Activated CD8-positive, alpha-beta T cell treated with anti-CD3 and anti-CD28 coated beads for 36 hours (primary cell): ENCODE measurements at places on chromosomes 12 and 14. TPM values are rescaled to one million over a fixed set of nuclear protein-coding genes. Genes with fewer than 3 reads are reported as not detected.

- no peak for DNase-seq
- H3K36me3 ChIP-seq, result peaks cover 7% of the 10 kb centered on the region
- no peak overlapping the region for H3K27ac ChIP-seq
- peaks cover 2% of the 10 kb centered on the region for H3K4me1 ChIP-seq
- no peak overlapping the region for H3K4me3 ChIP-seq
- no peaks in the 10 kb centered on the region for H3K27me3 ChIP-seq
Measured at GRCh38 chr14:59362513-59362912, 102.7 kb downstream of the GPR135 start.

The TMEM119 gene
- total RNA-seq, result not detected

DNA sequence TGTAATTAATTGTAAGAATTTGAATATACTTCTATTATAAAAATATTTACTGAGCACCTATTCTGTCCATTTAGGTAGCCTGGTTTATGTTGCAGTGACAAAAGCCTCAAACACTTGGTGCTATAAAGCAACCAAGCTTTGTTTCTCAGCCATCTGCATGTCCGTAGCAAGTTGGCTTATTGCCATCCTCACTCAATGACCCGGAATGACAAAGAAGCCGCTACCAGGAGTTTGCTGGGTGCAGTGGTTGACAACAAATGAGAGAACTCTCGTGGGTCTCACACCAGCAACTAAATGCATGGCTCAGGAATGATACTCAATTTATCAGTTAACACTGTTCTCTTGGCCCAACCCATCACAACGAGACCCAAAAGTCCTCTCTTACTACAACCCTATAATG is 553.1 kb downstream of the DIO2 start:
- no peak for DNase-seq
- H3K27me3 ChIP-seq, result no peaks in the 10 kb centered on the region
- no peak overlapping the region for H3K4me3 ChIP-seq
- no peaks in the 10 kb centered on the region for H3K36me3 ChIP-seq
- no peak overlapping the region for H3K27ac ChIP-seq
- H3K4me1 ChIP-seq, result no peaks in the 10 kb centered on the region

The CD69 gene
- 166 TPM for total RNA-seq

- no peak for DNase-seq
- H3K27me3 ChIP-seq, result no peaks in the 10 kb centered on the region
- no peaks in the 10 kb centered on the region for H3K4me1 ChIP-seq
- H3K27ac ChIP-seq, result no peak overlapping the region
- H3K36me3 ChIP-seq, result no peaks in the 10 kb centered on the region
- no peak overlapping the region for H3K4me3 ChIP-seq
Measured at GRCh38 chr12:95962222-95962621, 19.1 kb downstream of the AMDHD1 start.

The MYF5 gene
- total RNA-seq, result not detected

The RIMBP2 gene
- not detected for total RNA-seq

The TMTC1 gene
- total RNA-seq, result not detected

The KRT79 gene
- total RNA-seq, result 0.87 TPM

The AQP6 gene
- not detected for total RNA-seq

DNA sequence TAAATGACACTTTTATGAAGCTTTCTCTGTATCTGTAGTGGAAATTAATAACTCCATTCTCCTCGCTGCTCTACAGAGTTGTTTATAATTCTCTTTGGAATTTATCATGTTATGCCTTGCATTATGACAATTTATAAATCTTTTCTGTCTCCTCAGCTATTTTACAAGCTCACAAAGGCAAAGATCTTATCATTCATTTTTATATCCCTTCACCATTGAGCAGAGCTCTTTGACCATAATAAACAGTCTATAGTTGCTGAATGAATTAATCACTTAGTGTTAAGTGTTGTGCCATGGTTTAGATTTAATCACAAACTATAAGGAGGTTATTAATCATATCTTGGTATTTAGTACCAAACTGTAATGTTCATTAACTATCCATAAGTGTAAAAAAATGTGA is 126.4 kb downstream of the NAV3 start:
- H3K27ac ChIP-seq, result no peak overlapping the region
- DNase-seq, result no peak
- no peaks in the 10 kb centered on the region for H3K27me3 ChIP-seq
- H3K4me3 ChIP-seq, result no peak overlapping the region
- H3K4me1 ChIP-seq, result no peaks in the 10 kb centered on the region

The PAH gene
- total RNA-seq, result not detected

The RBP5 gene
- total RNA-seq, result not detected

GRCh38 chr12:13199592-13199991 is 3.1 kb downstream of the EMP1 start:
- peaks cover 27% of the 10 kb centered on the region for H3K4me1 ChIP-seq
- H3K27ac ChIP-seq, result no peak overlapping the region
- no peaks in the 10 kb centered on the region for H3K36me3 ChIP-seq
- no peak overlapping the region for H3K4me3 ChIP-seq

- H3K36me3 ChIP-seq, result peaks cover 21% of the 10 kb centered on the region
- no peak overlapping the region for H3K4me3 ChIP-seq
- no peaks in the 10 kb centered on the region for H3K27me3 ChIP-seq
Measured at GRCh38 chr14:58541633-58542022, 96.1 kb upstream of the DACT1 start.

- H3K27me3 ChIP-seq, result peaks cover 24% of the 10 kb centered on the region
- no peaks in the 10 kb centered on the region for H3K36me3 ChIP-seq
- no peaks in the 10 kb centered on the region for H3K4me1 ChIP-seq
- no peak overlapping the region for H3K27ac ChIP-seq
- no peak overlapping the region for H3K4me3 ChIP-seq
Measured at GRCh38 chr14:56561606-56562005, 18.0 kb upstream of the TMEM260 start.

DNA sequence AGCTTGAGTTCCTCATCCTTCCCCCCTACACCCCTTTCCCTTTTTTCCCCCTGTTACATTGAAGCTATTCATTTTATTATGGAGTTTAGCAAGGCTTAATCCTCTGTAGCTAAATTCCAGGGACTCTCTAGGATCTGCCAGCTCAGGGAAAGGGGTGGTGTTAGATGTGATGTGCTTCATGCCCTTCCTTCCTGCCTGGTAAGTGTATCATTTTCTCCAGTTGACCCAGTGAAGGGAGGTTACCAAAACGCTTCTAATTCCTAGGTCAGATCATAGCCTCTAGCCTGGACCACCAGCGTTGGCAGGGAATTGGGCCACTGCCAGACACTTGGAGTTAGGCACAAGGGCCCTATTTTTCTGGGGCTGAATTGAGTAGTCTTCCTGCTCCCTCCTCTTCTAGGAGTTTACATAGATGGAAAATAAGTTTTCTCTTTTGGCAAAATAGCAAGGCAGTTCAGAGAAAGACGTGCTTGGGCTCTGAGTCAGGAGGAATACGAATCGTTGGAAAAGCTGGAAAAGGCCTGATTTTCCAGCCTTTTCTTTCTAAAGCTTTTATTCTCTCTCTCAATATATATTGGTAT is 88.3 kb downstream of the NPAS3 start:
- H3K36me3 ChIP-seq, result no peaks in the 10 kb centered on the region
- no peaks in the 10 kb centered on the region for H3K27me3 ChIP-seq
- H3K4me1 ChIP-seq, result no peaks in the 10 kb centered on the region
- H3K4me3 ChIP-seq, result no peak overlapping the region
- no peak overlapping the region for H3K27ac ChIP-seq

The ABCC9 gene
- total RNA-seq, result not detected

The LIN7A gene
- total RNA-seq, result not detected

The PLBD1 gene
- total RNA-seq, result not detected

- DNase-seq, result no peak
- no peak overlapping the region for H3K4me3 ChIP-seq
- peaks cover 31% of the 10 kb centered on the region for H3K36me3 ChIP-seq
- H3K4me1 ChIP-seq, result peaks cover 17% of the 10 kb centered on the region
Measured at GRCh38 chr12:120060196-120060595, 56.4 kb downstream of the RAB35 start.

GRCh38 chr14:103056322-103057027 is 874 bp downstream of the CDC42BPB start:
- H3K4me3 ChIP-seq, result peak overlapping the region; percentile 32
- H3K4me1 ChIP-seq, result peaks cover 2% of the 10 kb centered on the region
- peaks cover 39% of the 10 kb centered on the region for H3K27me3 ChIP-seq
- no peak for DNase-seq
- no peaks in the 10 kb centered on the region for H3K36me3 ChIP-seq

The HSPA2 gene
- total RNA-seq, result 2.9 TPM

GRCh38 chr14:20578784-20579502 is 8.9 kb downstream of the RNASE11 start:
- H3K36me3 ChIP-seq, result no peaks in the 10 kb centered on the region
- no peak overlapping the region for H3K27ac ChIP-seq
- H3K4me1 ChIP-seq, result no peaks in the 10 kb centered on the region
- no peaks in the 10 kb centered on the region for H3K27me3 ChIP-seq
- no peak for DNase-seq

The CRIP2 gene
- total RNA-seq, result not detected

The FAM186B gene
- not detected for total RNA-seq

- no peak for DNase-seq
- no peaks in the 10 kb centered on the region for H3K36me3 ChIP-seq
- peaks cover 11% of the 10 kb centered on the region for H3K27me3 ChIP-seq
- H3K27ac ChIP-seq, result no peak overlapping the region
- H3K4me3 ChIP-seq, result no peak overlapping the region
Measured at GRCh38 chr12:107223821-107224220, 130.5 kb upstream of the CRY1 start.

DNA sequence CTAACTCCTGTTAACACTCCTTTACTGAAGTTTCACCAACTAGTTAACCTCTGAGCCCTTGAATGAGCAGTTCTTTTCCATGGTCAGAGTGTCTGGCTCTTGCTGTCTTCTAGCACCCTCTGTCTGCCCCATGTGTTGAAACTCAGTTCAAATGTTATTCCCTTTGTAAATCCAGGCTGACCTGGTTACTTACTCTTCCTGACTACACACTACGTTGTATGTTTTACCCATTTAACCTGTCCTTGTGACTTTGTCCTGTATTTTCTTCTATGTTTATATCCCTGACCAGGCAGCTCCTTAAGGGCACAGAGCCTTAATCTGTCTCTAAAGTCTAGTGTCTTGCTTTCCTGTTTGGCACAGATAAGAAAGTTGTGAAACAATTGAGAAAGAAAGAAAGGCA is 389.0 kb upstream of the RPL10L start:
- H3K27me3 ChIP-seq, result no peaks in the 10 kb centered on the region

The KRT78 gene
- total RNA-seq, result not detected

- H3K27me3 ChIP-seq, result peaks cover 8% of the 10 kb centered on the region
- DNase-seq, result no peak
- H3K27ac ChIP-seq, result no peak overlapping the region
- H3K4me1 ChIP-seq, result peaks cover 11% of the 10 kb centered on the region
- H3K36me3 ChIP-seq, result no peaks in the 10 kb centered on the region
Measured at GRCh38 chr12:93166541-93167307, 211.0 kb upstream of the NUDT4 start.

The FBXO33 gene
- 18.6 TPM for total RNA-seq

The SDR9C7 gene
- total RNA-seq, result not detected

- peaks cover 8% of the 10 kb centered on the region for H3K4me1 ChIP-seq
- H3K36me3 ChIP-seq, result no peaks in the 10 kb centered on the region
- DNase-seq, result no peak
- H3K27me3 ChIP-seq, result no peaks in the 10 kb centered on the region
- no peak overlapping the region for H3K27ac ChIP-seq
Measured at GRCh38 chr12:12883369-12884001, 7.9 kb upstream of the GPRC5A start.

DNA sequence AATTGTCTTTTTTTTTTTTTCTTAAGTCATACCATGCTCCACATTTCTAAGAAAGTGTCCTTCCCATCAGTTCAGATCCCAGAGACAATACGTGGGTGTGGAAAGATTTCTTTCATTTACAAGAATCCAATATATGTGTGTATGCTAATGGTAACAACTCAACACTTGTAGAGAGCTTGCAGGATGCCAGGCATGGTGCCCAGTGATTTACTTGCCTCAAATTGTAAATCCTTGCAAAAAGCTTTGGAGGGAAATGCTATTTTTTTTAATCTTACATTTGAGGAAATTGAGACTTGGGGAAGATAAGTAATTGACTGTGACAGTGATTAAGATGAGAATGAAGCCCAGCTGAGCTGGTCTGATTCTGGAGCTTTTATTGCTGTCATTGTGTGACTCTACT is 1264.6 kb upstream of the SEL1L start:
- no peaks in the 10 kb centered on the region for H3K36me3 ChIP-seq
- no peaks in the 10 kb centered on the region for H3K27me3 ChIP-seq
- no peak overlapping the region for H3K4me3 ChIP-seq
- H3K27ac ChIP-seq, result no peak overlapping the region
- no peak for DNase-seq
- no peaks in the 10 kb centered on the region for H3K4me1 ChIP-seq
